ENCODE measurements at places on chromosomes 5 and 9.

DNA sequence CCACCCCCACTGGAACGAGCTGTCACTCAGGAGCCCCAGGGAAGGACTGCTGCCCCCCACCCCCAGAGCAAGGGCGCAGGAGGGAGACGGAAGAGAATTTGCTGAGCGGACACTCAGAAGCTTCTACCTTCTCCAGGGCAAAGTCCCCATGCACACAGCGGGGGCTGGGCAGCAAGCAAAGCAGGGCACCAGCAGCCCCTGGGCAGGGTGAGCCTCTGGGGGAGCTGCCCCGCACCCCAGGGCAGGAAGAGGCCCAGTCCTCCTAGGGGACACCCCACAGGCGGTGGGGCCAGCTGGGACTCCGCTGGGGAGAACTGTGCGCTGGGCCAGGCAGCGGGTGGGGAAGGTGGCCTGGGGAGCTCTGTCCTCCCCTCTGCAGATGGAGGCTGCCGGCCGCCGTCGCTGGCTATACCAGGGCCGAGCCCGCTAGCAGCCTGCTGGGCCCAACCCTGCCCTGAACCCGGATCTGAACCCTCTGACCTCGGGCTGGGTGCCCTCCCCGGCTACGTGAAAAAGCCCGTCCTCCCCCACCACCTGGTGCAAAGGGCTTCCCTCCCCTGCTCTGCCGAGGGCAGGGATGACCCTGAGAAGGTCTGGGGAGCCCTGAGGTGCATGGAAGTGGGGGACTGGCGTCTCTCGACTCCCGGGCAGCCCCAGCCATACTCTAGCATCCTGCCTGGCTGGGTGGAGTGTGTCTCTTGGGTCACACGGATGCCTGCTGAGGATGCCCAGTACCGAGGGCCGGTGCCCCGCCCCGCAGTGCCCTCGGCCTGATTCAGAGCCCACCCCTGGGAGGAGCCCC, 597 bp upstream of the SLC34A3 start:
- H3K27ac ChIP-seq = no peak overlapping the region
- H3K4me3 ChIP-seq = no peak overlapping the region
- H3K4me1 ChIP-seq = no peaks in the 10 kb centered on the region
- H3K36me3 ChIP-seq = no peaks in the 10 kb centered on the region

DNA sequence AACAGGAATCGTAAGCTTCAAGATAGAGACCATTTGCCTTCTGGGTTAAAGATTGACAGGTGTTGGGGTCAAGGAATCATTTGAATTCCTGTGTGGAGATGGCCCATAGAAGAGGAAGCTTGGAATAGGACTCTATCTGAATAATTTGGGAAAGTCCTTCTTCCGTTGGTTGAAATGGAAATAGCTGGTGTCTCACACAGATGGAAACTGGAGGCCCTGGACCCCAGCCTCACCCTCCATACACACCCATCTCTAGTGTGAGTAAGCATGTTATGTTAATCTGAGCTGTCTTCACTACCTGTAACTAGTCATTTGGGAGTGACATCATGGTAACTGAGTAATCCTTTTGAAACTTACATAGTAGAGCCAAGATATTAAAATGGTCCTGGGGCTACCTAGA, 184.4 kb downstream of the CD180 start:
- H3K36me3 ChIP-seq = no peaks in the 10 kb centered on the region
- H3K27me3 ChIP-seq = no peaks in the 10 kb centered on the region
- peaks cover 69% of the 10 kb centered on the region for H3K4me1 ChIP-seq

- no peaks in the 10 kb centered on the region for H3K36me3 ChIP-seq
- H3K4me3 ChIP-seq = no peak overlapping the region
- DNase-seq = no peak
- H3K27ac ChIP-seq = no peak overlapping the region
- H3K4me1 ChIP-seq = no peaks in the 10 kb centered on the region
- no peaks in the 10 kb centered on the region for H3K27me3 ChIP-seq
Observed at GRCh38 chr5:93681432-93681831, 60.0 kb downstream of the POU5F2 start.

DNA sequence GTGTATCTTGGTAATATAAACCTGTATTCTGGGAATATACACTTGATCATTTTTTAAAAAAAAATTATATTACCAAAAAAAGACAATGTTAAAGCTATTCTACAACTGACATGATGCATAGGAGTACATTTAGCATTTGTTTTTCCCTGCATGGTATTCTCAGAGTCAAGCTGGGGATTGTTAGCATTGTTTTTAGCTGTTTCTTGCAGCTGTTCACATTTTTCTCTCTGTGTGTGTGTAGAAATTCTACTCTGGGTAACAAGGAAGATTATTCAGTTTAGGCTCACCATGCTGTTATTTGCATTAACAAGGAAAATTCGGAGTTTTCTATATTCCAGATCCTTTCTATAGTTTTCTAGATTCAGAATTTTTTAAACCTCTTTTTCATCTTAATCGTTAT, 62.2 kb downstream of the ADAMTS16 start:
- DNase-seq = no peak
- no peaks in the 10 kb centered on the region for H3K36me3 ChIP-seq
- H3K27me3 ChIP-seq = no peaks in the 10 kb centered on the region

DNA sequence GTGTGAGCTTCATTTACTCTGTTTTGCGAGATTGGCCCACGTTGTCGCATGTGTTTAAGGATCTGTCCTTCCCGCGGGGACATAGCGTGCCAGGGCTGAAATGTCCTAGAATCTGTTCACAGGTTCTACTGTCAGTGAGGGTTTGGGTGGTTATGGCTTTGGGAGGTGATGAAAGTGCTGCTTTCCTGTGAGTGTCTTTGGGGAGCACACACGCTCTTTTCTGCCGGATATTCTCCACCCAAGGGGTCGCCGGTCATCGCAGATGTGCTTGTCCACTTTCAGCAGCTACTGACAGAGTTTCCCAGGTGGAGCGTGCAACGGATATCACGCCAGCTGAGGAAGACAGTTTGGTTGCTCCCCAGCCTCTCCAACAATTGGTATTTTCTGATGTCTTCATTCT, 32.1 kb downstream of the PROP1 start:
- no peak overlapping the region for H3K27ac ChIP-seq
- no peaks in the 10 kb centered on the region for H3K36me3 ChIP-seq
- no peak for DNase-seq
- no peaks in the 10 kb centered on the region for H3K4me1 ChIP-seq
- H3K4me3 ChIP-seq = no peak overlapping the region

GRCh38 chr9:7246917-7247522, 489.2 kb downstream of the KDM4C start:
- H3K36me3 ChIP-seq = no peaks in the 10 kb centered on the region
- no peaks in the 10 kb centered on the region for H3K4me1 ChIP-seq
- H3K27me3 ChIP-seq = no peaks in the 10 kb centered on the region
- no peak overlapping the region for H3K27ac ChIP-seq
- DNase-seq = no peak

GRCh38 chr9:3810231-3810630, 284.4 kb upstream of the RFX3 start:
- no peak overlapping the region for H3K27ac ChIP-seq
- H3K4me1 ChIP-seq = no peaks in the 10 kb centered on the region
- H3K36me3 ChIP-seq = no peaks in the 10 kb centered on the region
- H3K27me3 ChIP-seq = no peaks in the 10 kb centered on the region

DNA sequence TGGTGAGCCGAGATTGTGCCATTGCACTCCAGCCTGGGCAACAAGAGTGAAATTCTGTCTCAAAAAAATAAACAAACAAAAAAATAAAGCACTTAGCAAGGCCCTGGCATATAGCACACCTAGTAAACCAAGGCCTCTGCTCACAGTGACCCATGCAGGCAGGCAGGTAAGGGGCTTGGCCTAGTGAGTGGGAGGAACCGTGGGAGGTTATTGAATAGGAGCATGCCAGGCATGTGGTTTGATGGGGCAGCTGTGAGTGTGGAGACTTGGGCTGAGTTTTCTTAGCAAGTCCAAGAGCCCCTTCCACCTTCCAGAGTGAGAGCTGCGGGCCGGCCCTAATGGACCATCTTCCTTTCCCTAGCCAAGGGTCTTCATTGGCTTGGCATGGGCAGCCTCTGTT, 4.5 kb upstream of the NDST1 start:
- DNase-seq = no peak
- peak overlapping the region; percentile 85 for H3K27ac ChIP-seq
- H3K36me3 ChIP-seq = no peaks in the 10 kb centered on the region
- no peaks in the 10 kb centered on the region for H3K27me3 ChIP-seq
- no peak overlapping the region for H3K4me3 ChIP-seq
- H3K4me1 ChIP-seq = peaks cover 57% of the 10 kb centered on the region

DNA sequence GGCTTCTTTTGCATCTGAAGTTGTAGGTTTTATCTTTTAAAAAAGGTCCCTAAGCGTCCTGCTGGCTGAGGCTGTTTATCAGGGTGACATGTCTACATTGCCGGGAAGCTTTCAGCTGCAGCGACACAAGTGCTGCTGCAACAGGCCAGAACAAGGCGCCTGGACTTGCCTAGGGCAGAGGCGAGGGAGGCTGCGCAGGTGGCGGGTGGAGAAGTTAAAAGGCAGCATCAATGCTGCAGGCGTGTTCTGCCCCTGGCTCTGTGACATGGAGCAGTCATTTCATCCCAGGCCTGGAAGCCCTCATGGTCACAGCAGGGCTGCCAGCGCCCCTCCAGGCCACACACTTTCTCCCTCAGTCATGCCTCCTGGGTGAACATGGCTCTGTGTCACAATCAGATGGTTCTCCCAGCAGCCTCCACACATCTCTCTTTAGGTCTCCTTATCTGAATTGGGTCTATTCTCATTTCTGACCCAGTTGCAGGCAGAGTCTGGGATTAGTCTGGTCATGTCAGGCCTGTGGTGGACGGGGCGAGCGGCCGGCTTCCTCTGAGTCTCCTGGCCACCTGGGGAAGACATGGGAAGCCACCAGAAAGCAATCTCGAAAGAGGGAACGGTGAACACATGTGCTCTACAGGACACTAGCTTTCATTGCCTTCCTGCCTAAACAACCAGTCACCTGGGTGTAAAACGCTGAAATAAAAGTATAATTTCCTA, 41.3 kb downstream of the IRX2 start:
- no peaks in the 10 kb centered on the region for H3K4me1 ChIP-seq
- H3K27ac ChIP-seq = no peak overlapping the region
- H3K27me3 ChIP-seq = no peaks in the 10 kb centered on the region
- H3K4me3 ChIP-seq = no peak overlapping the region

DNA sequence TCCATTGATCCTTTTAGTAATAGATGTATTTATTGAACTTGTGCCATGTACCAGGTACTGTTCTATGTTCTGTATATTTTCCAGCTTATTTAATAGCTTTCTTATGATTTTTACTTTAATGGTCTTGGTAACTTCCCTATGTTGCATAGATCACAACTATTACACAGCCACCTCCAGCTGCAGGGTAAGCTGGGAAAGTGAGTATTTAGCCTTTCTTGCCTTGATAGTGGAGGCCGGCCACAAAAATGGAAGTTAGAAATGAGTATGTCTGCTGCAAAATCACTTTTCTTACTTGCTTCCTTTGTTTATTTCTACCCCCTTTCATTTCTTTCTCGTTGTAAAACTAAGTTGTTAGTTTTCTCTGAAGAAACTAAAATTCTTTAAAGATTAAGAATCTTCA, 43.1 kb upstream of the ANKDD1B start:
- H3K4me3 ChIP-seq = no peak overlapping the region
- H3K27me3 ChIP-seq = no peaks in the 10 kb centered on the region
- H3K27ac ChIP-seq = peak overlapping the region; percentile 72
- no peak for DNase-seq
- no peaks in the 10 kb centered on the region for H3K36me3 ChIP-seq

DNA sequence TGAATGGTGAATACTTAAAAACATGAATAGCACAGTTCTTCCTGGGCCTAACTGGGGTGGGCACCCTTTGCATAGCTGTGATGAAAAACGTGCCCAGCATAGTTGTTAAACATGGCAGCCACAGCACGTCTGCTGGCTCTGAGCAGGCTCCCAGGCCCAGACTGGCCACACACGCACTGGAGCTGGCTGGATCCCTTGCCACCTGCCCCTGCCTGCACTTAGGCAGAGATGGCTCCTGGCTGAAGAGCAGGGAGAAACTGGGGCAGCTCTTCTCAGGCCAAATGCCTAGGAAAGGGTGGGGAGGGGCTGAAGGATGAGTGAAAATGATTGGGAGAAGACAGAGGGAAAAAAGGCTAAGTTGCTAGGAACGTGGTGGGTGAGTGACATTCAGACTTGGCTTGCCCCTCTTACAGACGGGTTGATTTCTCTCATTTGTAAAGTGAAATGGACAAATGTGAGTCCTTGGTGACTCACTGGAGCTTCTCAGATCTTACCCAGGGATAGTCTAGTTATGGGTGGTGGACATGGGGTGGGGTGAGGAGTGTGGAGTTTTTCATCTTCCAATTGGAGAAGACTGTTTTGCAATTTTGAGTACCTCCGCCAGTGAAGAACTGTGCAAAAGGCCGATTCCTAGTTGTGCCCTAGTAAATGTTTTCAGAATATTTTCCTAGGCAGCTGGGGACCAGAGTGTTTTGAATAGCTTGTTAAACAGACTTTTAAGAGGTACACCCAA, 42.4 kb downstream of the TRIO start:
- no peaks in the 10 kb centered on the region for H3K27me3 ChIP-seq
- no peak overlapping the region for H3K4me3 ChIP-seq
- H3K36me3 ChIP-seq = no peaks in the 10 kb centered on the region
- H3K4me1 ChIP-seq = peaks cover 59% of the 10 kb centered on the region
- DNase-seq = no peak

- no peak for DNase-seq
- no peaks in the 10 kb centered on the region for H3K4me1 ChIP-seq
- H3K27ac ChIP-seq = no peak overlapping the region
- H3K36me3 ChIP-seq = no peaks in the 10 kb centered on the region
- H3K4me3 ChIP-seq = no peak overlapping the region
Observed at GRCh38 chr5:82106756-82107155, 134.9 kb downstream of the ATG10 start.

DNA sequence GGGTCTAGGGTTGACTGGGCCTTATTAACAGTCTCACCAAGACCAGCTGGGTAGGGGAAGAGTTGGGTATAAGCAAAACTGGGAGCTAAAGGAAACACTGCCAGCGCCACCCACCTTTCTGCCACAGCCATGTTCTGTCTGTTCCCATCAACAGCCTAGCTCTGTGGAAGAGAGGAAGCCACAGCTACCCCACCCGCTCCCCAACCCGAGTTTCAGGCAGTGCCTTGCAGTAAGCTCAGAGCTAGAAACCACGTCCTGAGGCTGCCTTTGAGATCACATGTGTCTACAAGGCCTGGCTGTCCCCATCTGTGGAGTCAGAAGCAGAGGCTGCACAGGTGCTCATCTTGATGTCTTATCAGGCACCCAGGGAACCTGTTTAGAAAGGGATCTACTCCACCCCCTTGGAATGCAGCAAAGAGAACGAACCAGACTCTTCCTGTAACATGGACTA, 15.3 kb downstream of the HNRNPH1 start:
- no peak overlapping the region for H3K4me3 ChIP-seq
- DNase-seq = no peak
- H3K27ac ChIP-seq = peak overlapping the region; percentile 71
- no peaks in the 10 kb centered on the region for H3K27me3 ChIP-seq
- peaks cover 23% of the 10 kb centered on the region for H3K4me1 ChIP-seq

GRCh38 chr5:158679221-158679641, 420.5 kb downstream of the EBF1 start:
- DNase-seq = no peak
- H3K4me1 ChIP-seq = no peaks in the 10 kb centered on the region
- no peak overlapping the region for H3K27ac ChIP-seq

GRCh38 chr9:89765211-89765946, 160.6 kb downstream of the GADD45G start:
- H3K4me1 ChIP-seq = no peaks in the 10 kb centered on the region
- H3K36me3 ChIP-seq = no peaks in the 10 kb centered on the region
- DNase-seq = no peak
- H3K4me3 ChIP-seq = no peak overlapping the region

- H3K27ac ChIP-seq = no peak overlapping the region
- DNase-seq = no peak
- no peak overlapping the region for H3K4me3 ChIP-seq
Observed at GRCh38 chr9:88833946-88834345, 157.3 kb upstream of the S1PR3 start.

- no peak overlapping the region for H3K4me3 ChIP-seq
- H3K27ac ChIP-seq = no peak overlapping the region
- no peak for DNase-seq
- no peaks in the 10 kb centered on the region for H3K4me1 ChIP-seq
- no peaks in the 10 kb centered on the region for H3K36me3 ChIP-seq
- H3K27me3 ChIP-seq = no peaks in the 10 kb centered on the region
Observed at GRCh38 chr9:118692613-118693012, 676.6 kb downstream of the BRINP1 start.
